ENCODE measurements at places on chromosomes 7 and 10. TPM values are rescaled to one million over a fixed set of nuclear protein-coding genes. Genes with fewer than 3 reads are reported as not detected.

- no peaks in the 10 kb centered on the region for H3K27me3 ChIP-seq
- H3K36me3 ChIP-seq: no peaks in the 10 kb centered on the region
- no peak for DNase-seq
- H3K27ac ChIP-seq: no peak overlapping the region
- no peak overlapping the region for H3K4me3 ChIP-seq
Measured at GRCh38 chr10:111560027-111560426, 483.2 kb downstream of the ADRA2A start.

MAGI2 gene
- 4.0 TPM for total RNA-seq

- H3K36me3 ChIP-seq: no peaks in the 10 kb centered on the region
- H3K4me1 ChIP-seq: no peaks in the 10 kb centered on the region
Measured at GRCh38 chr7:50317221-50317678, 12.7 kb downstream of the IKZF1 start.

LZTS2 gene
- total RNA-seq: 169 TPM

DNA sequence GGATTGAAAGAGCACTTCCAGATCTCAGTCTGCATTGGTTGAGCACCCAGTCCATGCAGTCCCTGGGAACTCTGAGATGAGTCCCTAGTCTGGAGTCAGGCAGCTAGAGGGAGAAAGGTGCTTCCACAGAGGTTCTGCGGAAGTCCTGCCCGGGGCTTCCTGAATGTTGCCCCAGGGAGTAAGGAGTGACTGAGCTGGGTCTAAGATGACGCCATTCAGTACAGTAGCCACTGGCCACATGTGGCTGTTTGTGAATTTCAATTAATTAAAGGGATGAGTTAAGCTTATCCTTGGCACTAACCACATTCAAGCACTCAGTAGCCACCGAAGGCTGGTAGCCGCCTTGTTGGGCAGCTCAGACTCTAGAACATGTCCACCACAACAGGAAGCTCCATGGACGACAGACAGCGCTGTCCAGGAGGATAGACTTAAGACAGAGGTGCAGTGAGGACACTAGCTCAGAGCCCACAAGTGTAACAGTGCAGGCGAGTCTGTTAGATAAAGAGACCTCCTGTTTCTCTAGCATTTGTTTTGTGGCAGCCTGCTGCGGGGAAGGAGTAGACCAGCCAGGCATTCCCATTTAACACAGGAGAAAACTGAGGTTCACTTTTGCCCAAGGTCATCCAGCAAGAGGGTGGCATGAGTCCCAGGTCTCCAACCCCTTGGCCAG is 101.6 kb upstream of the PPIF start:
- no peaks in the 10 kb centered on the region for H3K36me3 ChIP-seq
- H3K27ac ChIP-seq: peak overlapping the region; percentile 96
- no peak for DNase-seq

GRCh38 chr10:122331615-122332446 is 42.7 kb upstream of the PLEKHA1 start:
- H3K4me1 ChIP-seq: no peaks in the 10 kb centered on the region
- H3K27me3 ChIP-seq: no peaks in the 10 kb centered on the region
- no peaks in the 10 kb centered on the region for H3K36me3 ChIP-seq

TEX47 gene
- not detected for total RNA-seq

- no peak overlapping the region for H3K4me3 ChIP-seq
- H3K36me3 ChIP-seq: no peaks in the 10 kb centered on the region
- no peak overlapping the region for H3K27ac ChIP-seq
- no peaks in the 10 kb centered on the region for H3K27me3 ChIP-seq
Measured at GRCh38 chr7:26508481-26508880, 216.8 kb downstream of the SNX10 start.

DNA sequence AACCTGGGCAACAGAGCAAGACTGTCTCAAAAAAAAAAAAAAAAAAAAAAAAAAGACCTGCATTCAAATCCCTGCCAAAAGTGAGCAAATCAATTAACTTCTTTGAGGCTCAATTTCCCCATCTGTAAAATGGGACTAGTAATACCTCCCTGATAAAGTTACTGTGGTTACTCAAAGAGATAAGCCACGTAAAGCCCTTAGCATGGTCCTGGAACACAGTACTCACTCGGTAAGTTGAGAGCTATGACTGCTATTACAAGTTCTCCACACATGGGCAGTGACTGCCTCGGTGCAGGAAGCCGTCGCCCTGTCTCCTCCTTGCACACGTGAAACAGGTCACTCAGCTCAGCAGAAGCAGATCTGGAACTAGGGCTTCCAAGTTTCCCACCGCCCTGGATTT is 37.9 kb downstream of the DDIT4 start:
- no peak for DNase-seq
- H3K4me3 ChIP-seq: no peak overlapping the region
- no peaks in the 10 kb centered on the region for H3K36me3 ChIP-seq
- no peaks in the 10 kb centered on the region for H3K27me3 ChIP-seq
- peaks cover 29% of the 10 kb centered on the region for H3K4me1 ChIP-seq

Measured in ascending aorta (tissue), 2 donors.